Breast epithelium (tissue), 4 donors: ENCODE measurements at places on chromosomes 3 and 15.

DNA sequence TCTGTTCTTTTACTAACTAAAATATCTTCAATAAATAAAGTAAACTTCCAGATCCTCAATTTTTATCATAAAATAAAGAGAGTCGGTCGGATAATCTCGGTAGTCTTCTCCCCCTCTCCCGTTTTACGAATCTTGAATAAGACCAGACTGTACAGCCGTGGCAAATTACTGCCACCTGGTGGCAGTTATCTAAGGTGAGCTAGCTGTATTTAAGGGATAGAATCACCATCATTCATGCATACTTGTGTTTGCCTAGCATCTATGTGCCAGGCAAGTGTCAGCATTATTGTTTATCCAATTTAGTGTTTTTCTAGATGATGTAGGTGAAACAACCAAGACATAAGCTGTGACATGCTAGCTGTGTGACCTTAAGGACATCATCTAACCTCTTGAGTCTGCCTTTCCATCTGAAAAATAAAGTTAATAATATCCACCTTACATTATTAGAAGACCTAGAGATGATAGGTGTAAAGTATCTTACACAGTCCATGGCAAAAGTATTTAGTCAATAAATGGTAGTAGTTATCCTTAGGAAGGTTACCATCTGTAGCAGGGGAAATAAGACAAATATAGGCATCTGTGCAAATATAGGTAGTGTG is 21.3 kb downstream of the DUT start:
- DNase-seq = no peak

- DNase-seq = no peak
Measured at GRCh38 chr3:156291272-156292123, 171.1 kb downstream of the KCNAB1 start.

DNA sequence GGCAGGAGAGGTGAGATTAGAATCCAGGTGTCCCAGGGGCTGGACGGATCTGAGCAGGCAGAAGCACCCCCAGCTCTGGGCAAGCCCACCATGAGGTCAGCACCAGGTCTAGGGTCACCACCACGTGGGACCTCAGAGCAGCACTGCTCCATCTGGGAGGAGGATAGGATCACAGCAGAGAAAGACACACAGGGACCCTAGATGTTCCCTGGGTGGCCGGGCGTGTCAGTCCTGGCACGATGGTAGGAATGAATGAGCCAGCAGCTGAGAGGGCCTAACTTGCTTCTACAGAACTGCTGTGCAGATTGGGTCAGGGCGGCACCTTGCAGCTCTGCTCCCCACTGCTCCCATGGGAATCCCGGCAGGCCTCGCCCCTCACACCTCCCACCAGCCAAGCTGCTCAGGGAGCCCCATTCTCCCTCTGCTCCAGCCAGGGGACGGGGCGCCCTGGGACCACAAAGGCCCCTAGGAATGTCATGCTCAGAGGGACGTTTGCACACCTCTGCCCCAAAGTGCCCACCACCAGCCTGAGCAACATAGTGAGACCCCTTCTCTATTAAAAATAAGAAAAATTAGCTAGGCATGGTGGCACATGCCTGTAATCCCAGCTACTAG is 66.3 kb downstream of the ZNF445 start:
- DNase-seq = no peak

DNA sequence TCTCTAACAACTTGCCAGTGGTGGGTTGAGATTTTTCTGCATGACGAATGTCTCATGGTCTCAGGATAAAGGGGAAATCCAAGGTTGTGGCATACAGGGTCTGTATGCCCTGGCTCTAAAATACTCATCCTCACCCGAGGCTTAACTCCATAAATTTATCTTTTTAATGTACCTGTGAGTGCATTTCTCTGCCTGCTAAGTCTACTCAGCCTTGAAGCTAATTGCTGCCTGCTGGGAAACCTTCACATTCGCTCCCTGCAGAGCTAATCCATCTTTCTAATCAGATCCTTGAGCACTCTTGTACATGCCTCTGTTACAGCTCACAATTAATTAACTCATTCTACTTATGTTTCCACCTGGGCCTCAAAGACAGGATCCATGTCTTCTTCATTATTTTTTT is 93.8 kb downstream of the CMSS1 start:
- no peak for DNase-seq

DNA sequence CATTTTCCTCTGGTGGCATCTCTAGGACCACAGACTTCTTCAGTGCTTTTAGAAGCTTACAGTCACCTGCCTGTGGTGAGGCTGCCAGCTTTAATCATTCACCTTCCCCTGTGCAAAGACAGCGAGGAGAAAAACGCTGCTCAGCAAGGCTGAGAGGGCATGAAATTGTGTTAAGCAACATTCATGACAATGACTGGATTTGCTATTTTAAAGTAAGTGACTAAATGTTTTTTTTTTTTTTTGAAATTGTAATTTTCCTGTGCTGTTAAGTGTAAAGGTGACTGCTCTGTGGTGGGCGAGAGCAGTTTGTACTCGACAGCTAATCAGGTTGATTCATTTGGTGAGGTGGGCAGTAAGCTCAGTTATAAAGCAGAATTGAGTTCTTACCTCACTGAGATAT is 240.4 kb downstream of the NSUN3 start:
- DNase-seq = no peak

DNA sequence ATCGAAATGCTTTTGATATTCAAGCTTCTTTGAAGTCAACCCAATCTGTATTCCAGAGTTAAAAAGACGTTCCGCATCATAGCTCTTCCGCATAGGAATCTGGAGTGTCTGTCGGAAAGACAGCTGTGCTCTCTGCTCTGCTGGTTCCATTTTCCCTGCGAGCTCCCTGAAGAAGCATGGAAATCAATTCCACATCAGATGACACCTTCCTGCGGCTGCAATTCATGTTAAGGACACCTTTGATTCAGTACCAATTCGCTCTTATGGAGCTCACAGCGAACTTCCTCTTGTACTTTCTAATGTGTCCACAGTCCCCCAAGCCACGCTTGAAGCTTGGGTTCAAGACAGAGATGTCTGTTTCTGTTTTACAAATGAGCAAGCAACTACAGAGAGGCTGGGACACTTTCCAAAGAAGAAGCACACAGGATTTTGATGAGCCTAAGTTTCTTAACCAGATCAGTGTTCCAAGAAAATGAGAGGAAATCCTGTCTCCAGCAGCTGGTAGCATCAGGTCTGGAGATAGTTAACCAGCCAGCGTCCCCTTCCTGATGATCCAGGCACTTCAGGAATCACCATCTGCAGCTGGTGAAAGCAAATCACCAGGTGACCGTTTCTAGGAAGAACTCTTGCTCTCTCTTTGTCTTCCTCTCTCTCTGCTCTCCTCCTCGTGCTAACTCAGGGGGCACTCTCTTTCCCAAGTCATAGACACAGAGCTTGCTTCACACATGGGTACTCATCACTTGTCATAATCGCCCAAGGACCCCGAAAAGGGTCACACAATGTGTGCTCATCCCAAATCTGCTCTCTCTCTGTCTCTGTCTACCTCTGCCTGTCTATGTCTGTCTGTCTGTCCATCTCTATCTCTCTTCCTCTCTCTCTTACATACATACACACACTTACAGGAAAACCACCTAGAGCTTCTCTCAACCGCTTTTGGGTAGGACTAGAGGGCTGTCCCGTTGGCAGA is 281.8 kb downstream of the FAM43A start:
- peak; percentile 7 for DNase-seq

DNA sequence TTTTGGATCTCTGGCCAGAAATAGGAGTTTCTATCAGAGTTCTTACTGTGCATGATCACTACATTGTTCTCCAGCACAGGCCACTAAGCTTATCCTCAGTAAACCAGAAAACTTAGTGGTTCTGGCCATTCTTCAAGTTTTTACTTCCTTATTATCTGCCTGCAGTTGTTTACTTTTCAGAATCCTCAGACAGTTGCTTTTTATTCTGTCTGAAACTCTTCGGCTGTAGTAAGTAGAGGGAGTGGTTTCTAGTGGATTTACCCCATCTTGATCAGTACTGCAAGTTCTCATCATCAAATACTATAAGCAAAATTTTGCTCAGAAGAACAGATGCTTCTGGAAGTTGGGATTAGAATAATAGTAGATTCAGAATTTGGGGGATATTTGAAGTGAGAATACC is 193.0 kb upstream of the RARB start:
- DNase-seq = no peak

DNA sequence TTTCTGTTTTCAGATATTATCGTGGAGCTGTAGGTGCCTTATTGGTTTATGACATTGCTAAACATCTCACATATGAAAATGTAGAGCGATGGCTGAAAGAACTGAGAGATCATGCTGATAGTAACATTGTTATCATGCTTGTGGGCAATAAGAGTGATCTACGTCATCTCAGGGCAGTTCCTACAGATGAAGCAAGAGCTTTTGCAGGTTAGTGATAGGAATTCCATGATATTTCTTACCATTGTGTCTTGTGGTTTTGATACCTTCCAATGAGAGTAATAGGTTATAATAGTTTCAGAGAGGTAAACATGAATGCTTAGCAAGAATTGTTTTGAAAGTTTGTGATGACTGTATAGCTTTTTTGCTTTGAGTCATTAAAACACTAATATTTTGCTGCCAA is 8.5 kb downstream of the RAB11A start:
- no peak for DNase-seq
